Activated naive CD8-positive, alpha-beta T cell treated with anti-CD3 and anti-CD28 coated beads for 36 hours (primary cell): ENCODE measurements at places on chromosomes 2 and 18. TPM values are rescaled to one million over a fixed set of nuclear protein-coding genes. Genes with fewer than 3 reads are reported as not detected.
A peak's percentile ranks its signal among the peaks of the same experiment; 100 is the strongest.

The SALL3 gene
- total RNA-seq = not detected

- no peak for DNase-seq
- peaks cover 24% of the 10 kb centered on the region for H3K36me3 ChIP-seq
- no peak overlapping the region for H3K27ac ChIP-seq
- H3K27me3 ChIP-seq = no peaks in the 10 kb centered on the region
- H3K4me3 ChIP-seq = no peak overlapping the region
Observed at GRCh38 chr18:23226391-23226790, 91.1 kb downstream of the CABLES1 start.

- no peak for DNase-seq
- H3K36me3 ChIP-seq = peaks cover 5% of the 10 kb centered on the region
- no peak overlapping the region for H3K27ac ChIP-seq
- H3K27me3 ChIP-seq = no peaks in the 10 kb centered on the region
- no peak overlapping the region for H3K4me3 ChIP-seq
Observed at GRCh38 chr2:234032279-234032856, 18.1 kb upstream of the SPP2 start.

DNA sequence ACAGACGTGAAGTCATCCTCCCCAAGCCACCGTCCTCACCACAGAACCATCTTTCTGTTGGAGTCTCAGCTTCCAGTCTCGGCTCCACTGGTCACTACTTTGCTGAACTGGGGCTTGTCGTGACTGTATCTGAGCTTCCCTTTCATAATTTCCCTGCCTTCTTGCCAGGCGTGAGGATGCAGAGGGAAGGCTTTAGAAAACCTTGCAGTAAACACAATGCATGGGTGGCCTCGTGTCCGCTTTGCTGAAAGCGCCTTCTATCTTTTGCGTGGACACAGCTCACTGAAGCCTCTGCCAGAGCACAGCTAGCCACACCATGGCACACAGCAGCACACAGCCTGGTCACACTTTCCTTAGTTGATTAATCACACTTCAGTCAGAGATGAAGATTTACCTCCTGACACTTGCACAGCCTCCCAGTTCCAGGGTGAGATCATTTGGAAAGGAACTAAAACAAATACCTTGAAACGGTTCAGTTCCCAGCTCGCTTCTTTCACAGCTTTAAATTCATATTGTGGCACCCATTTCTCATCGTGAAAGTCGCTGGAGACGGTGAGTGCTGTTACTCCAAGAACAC is 2.8 kb upstream of the GPR45 start:
- no peak overlapping the region for H3K4me3 ChIP-seq
- no peak overlapping the region for H3K27ac ChIP-seq
- DNase-seq = no peak
- H3K27me3 ChIP-seq = peaks cover 21% of the 10 kb centered on the region
- peaks cover 14% of the 10 kb centered on the region for H3K4me1 ChIP-seq
- H3K36me3 ChIP-seq = no peaks in the 10 kb centered on the region

DNA sequence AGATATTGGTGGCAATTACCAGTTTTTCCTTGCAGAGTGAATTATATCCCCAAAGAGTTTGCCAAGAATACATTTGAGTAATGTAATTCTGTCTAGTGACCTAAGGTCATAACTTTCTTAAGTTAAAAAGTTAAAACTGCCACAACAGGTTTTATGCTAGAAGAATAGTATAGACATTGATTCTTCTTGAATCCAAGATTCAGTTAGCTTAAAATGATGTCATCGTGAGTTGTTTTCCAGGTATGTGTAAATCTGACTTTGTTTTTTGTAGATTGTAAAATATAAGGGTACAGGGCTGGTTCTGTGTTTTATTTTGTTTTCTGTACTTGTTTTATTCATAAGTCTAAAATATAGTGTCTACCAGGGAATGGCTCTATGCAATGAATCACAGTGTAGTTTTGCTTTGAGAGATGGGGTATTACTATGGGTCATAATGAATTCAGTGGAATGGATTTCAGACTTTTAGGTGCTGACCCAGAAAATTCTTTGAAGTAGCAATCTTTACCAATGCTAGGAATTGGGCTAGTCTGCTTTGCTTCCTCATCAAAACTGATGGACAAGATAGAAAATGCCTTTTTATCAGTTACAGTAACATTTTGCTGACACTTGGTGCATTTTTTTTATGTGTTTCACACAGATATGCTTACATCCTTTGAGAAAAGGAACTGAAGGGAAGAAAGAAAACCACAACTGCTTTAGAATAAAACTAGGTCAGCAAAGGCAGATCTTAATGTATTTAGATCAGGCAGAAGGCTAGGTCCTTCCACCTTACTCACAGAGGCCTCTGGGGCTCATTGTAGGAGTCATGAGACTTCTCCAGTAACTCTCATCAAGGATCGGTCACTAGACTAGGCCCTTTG is 20.8 kb upstream of the MGAT5 start:
- H3K27ac ChIP-seq = peak overlapping the region; percentile 79
- peaks cover 76% of the 10 kb centered on the region for H3K4me1 ChIP-seq
- no peaks in the 10 kb centered on the region for H3K27me3 ChIP-seq
- peak overlapping the region; percentile 2 for H3K4me3 ChIP-seq

The LRATD1 gene
- not detected for total RNA-seq

GRCh38 chr2:165122521-165122920 is 81.3 kb downstream of the SCN3A start:
- no peaks in the 10 kb centered on the region for H3K36me3 ChIP-seq
- H3K4me3 ChIP-seq = no peak overlapping the region
- H3K27me3 ChIP-seq = no peaks in the 10 kb centered on the region
- DNase-seq = no peak

The HOXD1 gene
- not detected for total RNA-seq

DNA sequence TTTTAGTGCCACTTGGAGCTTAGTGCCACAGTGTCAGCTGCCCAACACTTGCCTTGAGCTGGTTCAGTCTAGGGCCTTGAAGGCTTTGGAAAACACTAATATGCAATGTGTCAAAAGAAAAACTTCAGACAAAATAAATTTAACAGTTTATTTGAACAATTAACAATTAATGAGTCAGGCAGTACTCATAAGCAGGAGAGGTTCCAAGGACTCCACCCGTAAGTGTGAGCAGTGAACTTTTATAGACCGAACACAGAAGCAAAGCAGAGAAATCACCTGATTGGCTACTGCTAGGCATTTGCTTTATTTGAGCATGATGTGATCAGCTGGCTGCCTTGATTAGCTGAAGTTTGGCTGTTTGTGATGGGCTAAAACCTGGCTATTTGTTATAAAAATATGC is 49.5 kb upstream of the TBC1D8 start:
- H3K36me3 ChIP-seq = no peaks in the 10 kb centered on the region
- H3K4me3 ChIP-seq = no peak overlapping the region
- H3K27ac ChIP-seq = no peak overlapping the region
- no peak for DNase-seq
- peaks cover 2% of the 10 kb centered on the region for H3K4me1 ChIP-seq

DNA sequence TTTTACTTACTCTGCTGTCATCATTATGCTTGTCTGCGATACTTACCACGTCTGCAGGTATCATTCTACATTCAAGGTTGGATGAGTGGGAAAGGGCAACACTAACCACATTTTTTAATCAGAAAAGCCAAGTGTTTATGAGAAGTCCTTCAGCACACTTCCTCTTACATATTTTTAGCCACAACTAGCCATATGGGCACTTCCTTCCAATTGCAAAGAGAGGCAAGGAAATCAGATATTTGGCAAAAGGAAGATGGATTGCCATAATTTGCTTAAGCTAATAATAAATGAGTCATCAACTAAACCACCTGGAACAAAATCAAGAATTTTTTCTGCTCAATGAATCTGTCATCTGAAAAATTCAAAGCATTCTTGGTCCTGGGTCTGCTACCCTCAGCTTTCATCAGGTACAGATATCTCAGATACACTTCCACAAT is 16.7 kb upstream of the MRO start:
- no peak overlapping the region for H3K27ac ChIP-seq
- peaks cover 6% of the 10 kb centered on the region for H3K4me1 ChIP-seq
- DNase-seq = no peak
- no peak overlapping the region for H3K4me3 ChIP-seq

- DNase-seq = no peak
- no peak overlapping the region for H3K27ac ChIP-seq
- H3K4me1 ChIP-seq = peaks cover 6% of the 10 kb centered on the region
- no peak overlapping the region for H3K4me3 ChIP-seq
- H3K36me3 ChIP-seq = peaks cover 3% of the 10 kb centered on the region
- H3K27me3 ChIP-seq = no peaks in the 10 kb centered on the region
Observed at GRCh38 chr2:217743966-217744761, 258.6 kb downstream of the TNS1 start.

The DNAJC5G gene
- not detected for total RNA-seq

The LIMS4 gene
- total RNA-seq = 0.48 TPM

DNA sequence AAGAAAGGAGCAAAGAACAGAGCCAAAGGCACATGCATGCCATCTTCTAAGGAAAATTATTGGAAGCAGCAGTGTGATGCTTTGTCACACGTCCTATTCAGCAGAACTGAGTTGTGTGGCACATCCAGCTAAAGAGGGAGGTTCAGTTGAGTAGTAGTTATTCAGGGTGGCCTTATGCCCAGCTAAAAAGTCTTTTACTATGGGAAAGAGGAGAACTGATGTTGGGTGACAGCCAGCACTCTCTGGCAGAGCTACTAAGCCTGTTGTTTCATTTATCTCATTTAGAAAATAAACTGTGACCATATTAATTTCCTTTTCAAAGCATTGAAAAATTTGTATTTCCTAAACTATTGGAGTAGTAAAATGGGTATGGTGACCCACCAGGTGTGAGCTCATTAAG is 18.5 kb downstream of the ITGA6 start:
- no peaks in the 10 kb centered on the region for H3K27me3 ChIP-seq
- peaks cover 59% of the 10 kb centered on the region for H3K4me1 ChIP-seq
- H3K4me3 ChIP-seq = no peak overlapping the region

GRCh38 chr2:120403676-120404075 is 57.7 kb downstream of the INHBB start:
- no peak overlapping the region for H3K4me3 ChIP-seq
- H3K4me1 ChIP-seq = no peaks in the 10 kb centered on the region
- no peaks in the 10 kb centered on the region for H3K27me3 ChIP-seq

DNA sequence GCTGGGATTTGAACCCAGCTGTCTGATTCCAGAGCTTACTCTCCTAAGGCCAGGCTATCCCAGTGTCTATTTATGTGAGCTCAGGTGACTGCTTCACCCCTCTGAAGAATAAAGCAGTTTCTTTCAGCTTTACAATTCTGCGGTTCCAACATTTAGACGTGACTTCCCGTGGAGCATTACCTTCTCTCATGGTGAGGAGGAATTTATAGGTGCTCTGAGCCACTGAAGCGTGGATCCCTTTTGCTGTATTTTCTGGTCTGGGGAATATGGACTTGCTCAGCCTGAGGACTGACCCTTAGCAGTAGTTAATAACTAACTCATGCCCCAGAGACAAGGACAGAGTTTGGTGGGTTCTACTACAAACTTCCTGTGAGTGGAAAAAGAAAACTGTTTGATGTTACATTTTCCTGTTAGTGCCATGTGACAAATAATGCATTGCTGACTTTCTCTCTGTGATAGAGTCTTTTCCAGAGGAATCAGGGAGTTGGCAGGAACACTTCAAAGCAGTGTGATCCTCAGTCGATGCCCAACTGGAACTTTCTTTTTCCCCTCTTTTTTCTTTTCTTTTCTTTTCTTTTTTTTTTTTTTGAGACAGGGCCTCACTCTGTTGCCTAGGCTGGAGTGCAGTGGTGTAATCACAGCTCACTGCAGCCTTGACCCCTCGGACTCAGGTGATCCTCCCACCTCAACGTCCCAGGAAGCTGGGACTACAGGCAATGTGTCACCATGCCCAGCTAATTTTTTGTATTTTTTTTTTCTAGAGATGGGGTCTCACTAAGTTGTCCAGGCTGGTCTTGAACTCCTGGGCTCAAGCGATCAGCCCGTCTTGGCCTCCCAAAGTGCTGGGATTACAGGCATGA is 21.9 kb downstream of the CASP10 start:
- H3K27me3 ChIP-seq = no peaks in the 10 kb centered on the region
- H3K4me3 ChIP-seq = no peak overlapping the region
- no peak for DNase-seq
- peaks cover 32% of the 10 kb centered on the region for H3K4me1 ChIP-seq
- H3K36me3 ChIP-seq = peaks cover 35% of the 10 kb centered on the region

The SP140 gene
- total RNA-seq = 42.7 TPM

DNA sequence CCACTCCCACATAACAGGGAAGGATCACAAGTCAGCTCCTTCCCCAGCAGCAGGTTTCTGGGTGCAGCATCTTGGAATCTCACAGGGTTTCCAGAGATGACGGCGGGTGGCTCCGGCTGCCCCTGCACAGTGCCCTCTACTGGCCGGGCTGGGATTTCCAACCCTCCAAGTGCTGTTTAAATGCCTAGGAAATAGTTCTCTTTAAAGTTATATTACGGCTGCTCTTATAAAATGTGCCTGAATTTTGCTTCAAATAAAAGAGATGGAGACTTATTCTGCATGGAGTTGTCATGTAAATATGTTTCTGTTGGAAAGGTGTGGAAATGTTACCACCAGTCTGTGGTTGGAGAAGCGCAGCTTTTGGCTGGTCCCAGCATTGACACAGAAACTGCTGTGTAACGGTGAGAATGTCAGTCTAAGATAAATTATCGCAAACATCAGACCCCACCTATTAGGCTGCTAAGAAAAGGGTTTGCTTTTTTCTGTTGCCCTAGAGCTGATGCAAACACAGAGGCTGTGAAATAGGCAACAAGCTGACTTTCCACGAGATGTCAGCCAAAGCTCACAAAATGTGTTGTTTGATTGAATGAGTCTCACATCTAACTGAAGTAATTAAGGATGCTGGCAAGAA is 3.3 kb upstream of the HJURP start:
- no peak overlapping the region for H3K4me3 ChIP-seq
- H3K27me3 ChIP-seq = peaks cover 15% of the 10 kb centered on the region
- peaks cover 16% of the 10 kb centered on the region for H3K4me1 ChIP-seq
- H3K27ac ChIP-seq = no peak overlapping the region
- H3K36me3 ChIP-seq = peaks cover 22% of the 10 kb centered on the region

The CTLA4 gene
- total RNA-seq = 50.9 TPM

The CAPN14 gene
- total RNA-seq = 0.49 TPM

- H3K4me1 ChIP-seq = no peaks in the 10 kb centered on the region
- H3K4me3 ChIP-seq = no peak overlapping the region
- peaks cover 3% of the 10 kb centered on the region for H3K36me3 ChIP-seq
- DNase-seq = no peak
- H3K27me3 ChIP-seq = no peaks in the 10 kb centered on the region
Observed at GRCh38 chr2:233480490-233481202, 85.9 kb downstream of the USP40 start.

- H3K27me3 ChIP-seq = peaks cover 4% of the 10 kb centered on the region
- peak overlapping the region; percentile 84 for H3K4me3 ChIP-seq
- H3K4me1 ChIP-seq = peaks cover 37% of the 10 kb centered on the region
- H3K36me3 ChIP-seq = peaks cover 9% of the 10 kb centered on the region
- H3K27ac ChIP-seq = peak overlapping the region; percentile 82
Observed at GRCh38 chr2:75416420-75417342, 144.1 kb downstream of the EVA1A start.

The TRIM43 gene
- not detected for total RNA-seq

DNA sequence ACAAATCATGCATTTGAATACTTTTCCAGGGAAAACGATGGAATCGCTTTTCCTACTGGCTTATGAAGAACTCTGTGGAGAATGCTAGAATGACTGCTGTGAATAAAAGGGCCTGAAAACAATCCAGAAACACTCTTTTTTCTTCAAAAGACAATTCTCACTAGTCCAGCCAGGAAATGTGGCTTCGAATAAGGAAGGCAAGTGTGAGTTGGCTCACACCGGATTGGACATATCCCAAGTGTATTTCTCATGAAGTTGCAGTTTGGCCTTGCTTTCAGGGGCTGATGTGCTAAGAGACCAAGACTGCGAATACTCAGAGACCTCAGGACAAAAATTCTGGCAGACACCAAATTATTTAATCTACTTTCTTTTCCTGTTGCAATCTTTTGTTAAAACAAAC is 54.1 kb downstream of the FIGN start:
- no peaks in the 10 kb centered on the region for H3K27me3 ChIP-seq
- H3K4me1 ChIP-seq = no peaks in the 10 kb centered on the region
- H3K36me3 ChIP-seq = no peaks in the 10 kb centered on the region
- no peak for DNase-seq

The FBXO48 gene
- total RNA-seq = 1.5 TPM

The DQX1 gene
- total RNA-seq = 0.16 TPM
